ENCODE measurements at places on chromosomes 11 and 22.

DNA sequence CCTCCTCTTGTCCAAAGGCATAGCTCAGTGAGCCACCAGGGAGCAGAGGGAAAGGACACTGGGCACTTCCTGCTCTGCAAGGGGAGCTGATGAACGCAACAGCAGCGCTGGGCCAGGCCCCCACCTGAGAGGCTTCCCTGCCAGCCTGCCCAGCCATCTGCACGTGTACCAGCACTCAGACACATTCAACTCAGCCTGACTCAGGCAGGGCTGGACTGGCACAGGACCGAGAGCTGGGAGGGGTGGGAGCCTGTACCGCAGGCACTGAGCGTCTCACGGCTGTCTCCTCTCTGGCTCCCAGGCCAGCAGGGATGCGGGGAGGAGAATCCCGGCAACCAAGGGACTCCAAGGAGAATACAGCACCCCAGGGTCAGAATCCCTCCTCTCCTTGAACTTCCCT, 411.8 kb downstream of the CTTN start:
- DNase-seq: no peak

DNA sequence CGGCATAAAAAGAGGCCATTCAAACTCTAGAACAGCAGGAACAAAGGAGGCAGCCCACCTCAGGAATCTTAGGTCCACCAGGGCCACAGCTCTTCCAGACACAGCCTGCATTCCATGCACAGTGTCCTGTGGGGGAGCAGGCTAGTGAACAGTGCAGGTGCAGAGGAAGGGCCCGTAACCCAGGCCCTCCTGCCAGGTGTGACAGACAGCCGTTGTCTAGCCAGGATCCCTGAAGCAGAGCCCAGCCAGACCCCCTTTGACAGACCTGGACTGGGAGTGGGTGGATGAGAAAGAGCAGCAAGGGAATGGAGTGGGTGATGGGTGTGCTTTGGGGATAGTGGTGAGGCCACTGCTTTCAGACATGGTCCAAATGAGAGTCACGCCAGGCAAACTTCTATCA, 1.2 kb upstream of the ZPR1 start:
- DNase-seq: no peak

DNA sequence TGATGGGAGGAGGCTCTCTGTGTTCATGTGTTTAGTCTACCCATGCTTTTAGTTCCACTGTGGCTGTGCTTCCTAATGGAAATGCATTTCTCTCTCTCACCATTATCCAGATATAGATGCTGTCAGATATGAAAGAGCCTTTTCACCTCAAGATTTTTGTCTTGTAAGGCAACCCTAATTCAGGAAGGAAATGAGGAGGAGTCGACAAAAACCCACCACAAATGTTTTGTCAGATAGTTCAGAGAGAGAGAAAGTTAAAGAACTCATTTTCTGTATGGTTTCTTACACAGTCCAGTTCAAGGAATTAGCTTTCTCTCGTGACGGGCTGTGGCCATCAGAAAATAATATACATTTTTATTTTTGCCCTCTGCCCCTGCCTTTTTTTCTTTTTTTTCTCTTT, 82.5 kb downstream of the ARL14EP start:
- DNase-seq: no peak

GRCh38 chr22:44935724-44936123, 74.1 kb downstream of the PHF21B start:
- DNase-seq: no peak

GRCh38 chr11:9868641-9869040, 204.8 kb downstream of the SWAP70 start:
- no peak for DNase-seq

DNA sequence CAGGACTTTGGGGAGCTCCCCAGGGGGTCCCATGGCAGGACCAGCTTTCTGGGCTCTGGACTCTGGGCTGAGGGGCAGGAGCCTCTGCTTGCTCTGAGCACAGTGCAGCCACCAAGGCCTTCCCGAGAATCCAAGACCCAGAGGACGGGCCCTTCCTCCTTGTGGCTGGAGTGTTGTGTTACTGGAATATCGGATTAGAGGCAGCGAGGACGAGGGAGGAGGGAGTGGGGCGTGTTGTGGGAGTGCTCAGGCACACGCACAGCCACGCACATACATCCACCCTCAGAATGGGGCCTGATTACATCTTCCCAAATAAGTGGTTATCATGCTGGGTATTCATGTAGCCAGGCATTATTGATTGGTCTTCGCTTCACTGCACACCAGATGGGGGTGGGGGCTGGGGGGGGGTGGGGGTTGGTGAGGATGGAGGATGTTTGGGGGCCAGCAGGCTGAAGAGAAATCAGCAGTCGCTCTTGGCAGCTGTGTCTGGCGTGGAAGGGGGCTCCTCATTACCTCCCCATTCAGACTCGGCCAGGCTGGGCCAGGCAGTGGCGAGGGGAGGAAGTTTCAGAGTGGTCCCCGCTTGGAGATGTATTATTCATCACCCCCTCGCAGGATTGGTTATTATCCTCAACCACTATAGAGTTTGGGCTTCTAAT, 120.9 kb downstream of the ST3GAL4 start:
- no peak for DNase-seq

- DNase-seq: no peak
These were observed 953.2 kb downstream of the LRRC4C start for GRCh38 chr11:40506226-40506625.

- DNase-seq: no peak
These were observed 8.3 kb downstream of the SREBF2 start for GRCh38 chr22:41841085-41841712.

- DNase-seq: no peak
These were observed 18.1 kb downstream of the SLC6A5 start for GRCh38 chr11:20617346-20618005.

DNA sequence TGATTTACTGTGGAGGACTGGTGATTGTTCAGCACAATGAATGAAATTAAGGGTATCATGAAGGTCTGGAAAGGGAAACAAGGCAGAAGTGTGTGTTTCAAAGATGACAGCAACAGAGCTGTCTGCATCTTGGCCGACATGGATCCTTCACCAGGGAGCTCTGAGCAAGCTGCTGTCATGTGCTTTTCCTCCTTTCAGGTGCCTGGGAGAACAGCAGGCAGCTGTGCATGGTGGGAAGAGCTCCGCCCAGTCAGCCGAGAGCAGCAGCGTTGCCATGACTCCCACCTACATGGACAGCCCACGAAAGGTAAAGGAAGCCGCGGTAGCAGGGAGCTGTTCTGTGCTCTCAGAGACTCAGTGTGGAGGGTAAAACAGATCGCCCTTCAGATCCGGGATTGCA, 87.1 kb upstream of the YWHAH start:
- DNase-seq: no peak

GRCh38 chr22:49021131-49021925, 806.3 kb downstream of the BRD1 start:
- DNase-seq: no peak

DNA sequence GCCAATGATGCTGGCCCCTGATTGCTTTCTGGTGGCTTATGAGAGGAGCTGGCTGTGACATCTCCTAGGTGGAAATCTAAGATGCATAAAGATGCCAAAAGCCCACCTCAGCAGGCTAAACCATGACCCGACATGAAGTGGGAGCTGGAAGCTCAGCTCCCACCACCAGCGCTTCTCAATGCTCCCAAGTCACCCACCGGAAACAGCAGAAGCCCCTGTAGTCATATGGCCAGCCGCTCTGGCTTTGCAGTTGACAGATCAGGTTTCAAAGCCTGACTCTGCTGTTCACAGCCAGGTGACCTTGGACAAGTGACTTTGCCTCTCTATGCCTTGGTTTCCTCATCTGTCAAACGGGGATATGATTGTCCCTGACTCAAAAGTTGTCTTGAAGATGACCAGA, 29.1 kb upstream of the ANO1 start:
- DNase-seq: no peak

GRCh38 chr11:124359566-124359965, 24.7 kb downstream of the OR8B2 start:
- DNase-seq: no peak

- no peak for DNase-seq
These were observed 2.7 kb downstream of the TNRC6B start for GRCh38 chr22:40180403-40180802.

- DNase-seq: no peak
These were observed 606.7 kb upstream of the LRRC4C start for GRCh38 chr11:42066113-42066512.

- peak; percentile 52 for DNase-seq
These were observed 222.3 kb downstream of the ETS1 start for GRCh38 chr11:128365044-128365443.

DNA sequence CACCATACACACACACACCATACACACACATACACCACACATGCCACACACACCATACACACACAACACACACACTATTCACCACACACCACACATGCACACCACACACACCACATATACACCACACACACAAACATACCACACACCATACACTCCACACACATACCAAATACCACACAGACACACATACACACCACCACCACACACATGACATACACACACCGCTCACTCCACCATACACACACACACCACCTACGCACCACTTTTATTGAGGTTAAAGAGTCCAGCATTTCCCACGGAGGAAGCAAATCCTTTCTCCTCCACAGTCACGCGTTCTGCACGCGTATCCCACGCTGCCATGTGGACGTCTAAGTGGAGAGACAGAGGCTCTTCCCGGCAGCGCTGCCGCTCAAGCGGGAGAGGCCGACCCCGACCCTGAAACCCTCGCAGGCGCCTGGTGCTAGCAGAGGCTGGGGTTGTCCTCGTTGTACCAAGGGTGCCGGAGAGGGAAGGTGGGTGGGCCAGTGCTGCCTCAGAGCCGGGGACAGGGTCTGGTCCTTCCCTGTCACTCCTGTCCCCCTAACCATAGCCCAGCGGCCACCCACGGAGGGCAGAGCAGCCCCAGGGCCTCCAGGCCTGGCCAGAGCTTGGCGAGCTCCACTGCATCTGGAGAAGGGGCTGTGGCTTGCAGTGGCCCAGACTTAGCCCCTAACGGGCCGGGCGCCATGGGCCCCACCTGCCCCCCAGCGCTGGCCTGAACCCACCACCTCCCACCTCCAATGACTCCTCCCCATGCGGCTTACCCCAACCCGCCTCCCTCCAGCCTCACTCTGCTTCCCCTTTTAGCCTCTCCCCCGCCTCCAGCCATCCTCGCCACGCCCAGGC, 1495.0 kb downstream of the BRD1 start:
- no peak for DNase-seq

GRCh38 chr11:32065865-32066629, 24.8 kb upstream of the RCN1 start:
- DNase-seq: no peak

DNA sequence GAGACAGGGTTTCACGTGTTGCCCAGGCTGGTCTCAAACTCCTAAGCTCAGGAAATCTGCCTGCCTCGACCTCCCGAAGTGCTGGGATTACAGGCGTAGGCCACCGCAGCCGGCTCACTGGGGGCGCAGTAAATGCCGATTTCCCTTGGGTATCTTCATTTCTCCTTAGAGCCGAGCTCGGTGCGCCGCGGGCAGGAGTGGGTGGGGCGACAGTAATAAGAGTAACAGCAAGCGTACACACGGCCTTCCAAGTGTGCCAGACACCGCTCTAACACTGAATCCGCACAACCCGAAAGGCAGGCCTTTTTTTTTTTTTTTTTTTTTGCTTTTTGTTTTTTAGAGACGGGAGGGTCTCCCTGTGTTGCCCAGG, 500 bp upstream of the ADSL start:
- DNase-seq: no peak

- DNase-seq: peak; percentile 11
These were observed 9.1 kb upstream of the OR10D3 start for GRCh38 chr11:124174001-124174583.

GRCh38 chr11:70756756-70757155, 358.4 kb downstream of the CTTN start:
- no peak for DNase-seq

DNA sequence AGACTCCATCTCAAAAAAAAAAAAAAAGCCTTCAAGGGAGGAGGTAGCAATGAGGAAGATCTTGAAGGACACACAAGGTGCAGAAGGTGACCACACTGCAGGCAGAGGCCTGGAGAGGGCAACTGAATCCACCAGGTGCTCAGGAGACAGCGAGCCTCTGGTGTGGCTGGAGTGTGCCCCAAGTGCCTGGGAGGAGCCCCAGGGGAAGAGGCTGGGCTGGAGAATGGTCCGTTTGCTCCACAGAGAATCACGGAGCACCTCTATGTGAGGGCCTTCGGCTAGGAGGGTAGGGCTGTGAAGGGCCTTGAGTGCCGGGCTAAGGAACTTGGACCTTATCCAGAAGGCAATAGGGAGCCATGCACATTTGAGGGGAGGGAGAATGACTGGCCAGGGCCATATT, 50.3 kb downstream of the ARRB1 start:
- no peak for DNase-seq

DNA sequence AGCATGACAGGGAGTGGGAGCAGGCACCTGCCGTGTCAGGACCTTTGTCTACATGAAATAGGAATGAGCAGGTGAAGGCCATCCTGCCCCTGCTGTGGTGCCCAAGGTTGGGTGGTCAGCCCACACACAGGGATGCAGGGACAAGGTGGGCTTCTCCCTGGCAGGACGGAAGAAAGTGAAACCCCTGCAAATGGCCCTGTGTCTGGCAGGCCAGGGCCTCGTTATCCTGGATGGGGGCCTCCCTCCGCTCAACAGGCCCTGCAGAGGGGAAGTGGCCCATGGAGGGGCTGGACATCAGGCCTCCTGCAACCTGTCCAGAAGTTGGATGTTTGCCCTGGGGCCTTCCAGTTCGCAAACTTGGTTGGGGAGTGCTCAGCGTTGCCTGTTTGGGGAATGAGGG, 14.9 kb downstream of the TOB2 start:
- no peak for DNase-seq
